ENCODE measurements at places on chromosomes 3 and 15. TPM values are rescaled to one million over a fixed set of nuclear protein-coding genes. Genes with fewer than 3 reads are reported as not detected.

Gene ALDH1A2
- total RNA-seq, result 7.9 TPM

Gene TRAIP
- 2.8 TPM for total RNA-seq

DNA sequence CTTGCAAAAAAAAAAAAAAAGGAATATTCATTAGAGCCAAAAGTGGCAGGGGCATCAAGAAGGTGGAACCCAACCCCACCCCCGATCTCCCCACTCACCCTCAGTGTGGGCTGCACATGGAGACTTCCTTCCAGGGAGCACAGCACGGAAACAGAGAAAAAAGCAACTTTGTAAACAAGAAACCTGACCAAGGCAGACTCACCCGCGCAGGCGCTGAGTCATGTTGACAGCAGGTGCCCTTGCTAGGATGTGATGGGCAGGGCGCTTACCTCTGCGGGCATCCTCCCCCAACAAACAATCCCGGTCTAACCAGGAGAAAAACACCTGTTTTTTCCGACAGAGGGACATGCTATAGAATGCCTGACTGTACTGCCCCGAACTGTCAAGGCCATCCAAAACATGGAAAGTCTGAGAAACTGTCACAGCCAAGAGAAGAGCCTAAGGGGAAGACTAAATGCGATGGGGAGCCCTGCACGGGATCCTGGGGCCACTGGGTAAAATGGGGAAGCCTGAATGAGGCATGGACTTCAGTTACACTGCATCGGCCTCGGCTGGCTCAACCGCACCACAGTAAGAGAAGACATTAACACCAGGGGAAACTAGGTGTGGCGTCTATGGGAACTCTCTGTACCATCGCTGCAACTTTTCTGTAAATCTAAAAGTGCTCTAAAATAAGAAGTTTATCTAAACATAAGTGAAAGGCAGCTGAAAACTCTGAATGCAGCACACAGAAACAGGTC lies 66.7 kb upstream of the GATA2 start:
- DNase-seq, result no peak

DNA sequence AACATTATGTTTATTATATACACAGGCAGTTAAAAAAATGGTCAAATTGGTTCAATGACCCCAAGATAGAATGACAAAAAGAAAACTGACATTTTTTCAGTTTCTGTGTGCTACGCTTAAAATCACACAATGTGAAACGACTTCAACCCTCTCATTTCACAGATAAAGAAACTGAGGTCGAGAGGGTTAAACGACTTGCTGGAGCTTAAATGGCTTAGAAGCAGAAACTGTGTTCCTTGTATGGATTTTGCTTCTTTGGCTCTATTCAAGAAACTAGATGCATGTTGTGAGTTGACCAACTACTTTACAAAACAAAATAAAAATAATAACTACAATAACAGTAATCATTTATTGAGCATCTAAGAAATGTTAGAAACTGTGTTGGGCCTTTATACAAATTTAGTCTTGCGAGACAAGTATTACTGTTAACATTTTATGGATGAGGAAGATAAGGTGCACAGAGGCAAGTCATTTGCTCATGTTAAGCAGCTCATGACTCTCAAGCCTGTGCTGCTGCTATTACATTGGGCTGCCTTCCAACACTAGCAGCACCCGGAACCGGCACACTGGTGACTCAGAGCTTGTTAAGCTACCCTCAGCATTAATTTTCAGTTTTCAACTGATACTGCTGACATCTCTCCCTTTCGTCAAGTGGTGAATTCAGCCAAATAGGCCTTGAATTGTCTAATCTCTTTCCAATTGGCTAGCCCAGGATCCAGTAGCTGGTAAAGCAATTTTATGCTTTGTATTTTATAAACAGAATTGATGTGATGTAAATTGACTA lies 487.6 kb downstream of the NAALADL2 start:
- DNase-seq, result peak; percentile 89

DNA sequence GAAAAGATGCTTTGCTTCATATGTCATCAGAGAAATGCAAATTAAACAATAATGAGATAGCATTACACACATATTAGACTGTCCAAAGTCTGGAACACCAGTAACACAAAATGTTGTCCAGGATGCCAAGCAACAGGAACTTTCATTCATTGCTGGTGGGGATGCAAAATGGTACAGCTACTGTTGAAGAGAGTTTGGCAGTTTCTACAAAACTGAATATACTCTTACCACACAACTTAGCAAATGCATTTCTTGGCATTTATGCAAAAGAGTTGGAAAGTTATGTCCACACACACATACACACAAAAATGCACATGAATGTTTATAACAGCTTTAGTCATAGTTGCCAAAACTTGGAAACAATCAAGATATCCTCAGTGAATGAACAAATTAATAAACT lies 195.2 kb upstream of the MME start:
- no peak for DNase-seq

- peak; percentile 24 for DNase-seq
Measured at GRCh38 chr15:72306211-72306785, 13.7 kb downstream of the CELF6 start.

All from adrenal gland (tissue), 19 donors.